Activated T-cell treated with anti-CD3 and anti-CD28 coated beads for 1 hour (primary cell): ENCODE measurements at places on chromosomes 11 and 22.

GRCh38 chr11:1082728-1083620 is 8.3 kb downstream of the MUC2 start:
- DNase-seq: no peak

GRCh38 chr22:39236321-39237317 is 8.2 kb downstream of the PDGFB start:
- no peak for DNase-seq

GRCh38 chr11:76030968-76031590 is 175.2 kb downstream of the WNT11 start:
- DNase-seq: no peak

- no peak for DNase-seq
Measured at GRCh38 chr11:34407121-34407813, 31.5 kb upstream of the CAT start.

- no peak for DNase-seq
Measured at GRCh38 chr11:79335681-79336080, 105.1 kb downstream of the TENM4 start.

GRCh38 chr11:44840521-44841251 is 110.0 kb downstream of the TP53I11 start:
- DNase-seq: no peak

DNA sequence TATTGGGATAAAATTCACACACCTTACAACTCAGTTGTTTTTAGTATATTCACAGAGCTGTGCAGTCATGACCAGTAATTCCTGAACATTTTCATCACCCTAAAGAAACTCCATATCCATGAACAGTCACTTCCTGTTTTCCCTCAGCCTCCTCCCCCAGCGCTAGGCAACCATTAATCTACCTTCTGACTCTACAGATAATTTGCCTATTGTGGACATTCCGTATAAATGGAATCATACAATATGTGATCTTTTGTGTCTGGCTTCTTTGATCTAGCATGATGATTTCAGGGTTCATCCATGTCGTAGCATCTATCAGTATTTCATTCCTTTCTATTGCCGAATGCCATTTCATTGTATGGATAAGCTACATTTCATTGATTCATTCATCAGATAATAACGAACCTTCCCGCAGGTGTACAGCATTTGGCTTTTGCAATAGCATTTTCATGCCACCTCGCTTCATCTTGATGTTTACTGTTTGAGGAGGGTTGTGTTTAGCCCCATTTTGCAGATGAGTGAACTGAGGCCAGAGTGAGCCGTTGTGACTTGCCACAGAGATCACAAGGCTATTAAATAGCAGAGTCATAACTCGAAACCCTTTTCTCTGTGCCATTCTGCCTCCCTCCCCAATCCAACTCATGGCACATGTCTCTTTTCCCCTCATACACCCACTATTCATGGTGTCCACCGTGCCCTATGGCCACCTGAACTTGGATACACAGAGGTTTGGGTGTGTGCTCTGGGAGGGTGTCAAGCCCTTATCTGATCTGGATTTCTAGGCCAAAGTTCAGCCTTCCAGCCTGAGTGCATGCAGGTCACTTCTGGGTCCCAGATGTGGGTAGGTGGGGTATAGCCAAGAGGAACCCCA is 11.1 kb upstream of the MYH9 start:
- no peak for DNase-seq

GRCh38 chr22:46295277-46295971 is 1.2 kb upstream of the GTSE1 start:
- DNase-seq: no peak
